Natural killer cell (primary cell): ENCODE measurements at places on chromosomes 5 and 9. TPM values are rescaled to one million over a fixed set of nuclear protein-coding genes. Genes with fewer than 3 reads are reported as not detected.

PLAC8L1 gene
- not detected for total RNA-seq

MARCOL gene
- total RNA-seq, result not detected

PCDHA3 gene
- not detected for total RNA-seq

CBY3 gene
- not detected for total RNA-seq

HRH2 gene
- total RNA-seq, result 1.4 TPM

MED10 gene
- total RNA-seq, result 64.5 TPM

FAM78A gene
- total RNA-seq, result 57.6 TPM

FGF1 gene
- not detected for total RNA-seq

MEIKIN gene
- not detected for total RNA-seq

CATSPER3 gene
- 0.31 TPM for total RNA-seq

PCDHB3 gene
- not detected for total RNA-seq

IFNA2 gene
- total RNA-seq, result not detected

PRUNE2 gene
- total RNA-seq, result not detected

IL13 gene
- total RNA-seq, result not detected

SLC1A1 gene
- not detected for total RNA-seq

DMRT3 gene
- not detected for total RNA-seq

RNF224 gene
- not detected for total RNA-seq

LHX3 gene
- not detected for total RNA-seq

IFNK gene
- not detected for total RNA-seq

IRX2 gene
- not detected for total RNA-seq

RNF208 gene
- total RNA-seq, result 0.93 TPM

WNK2 gene
- not detected for total RNA-seq

FOXD4L4 gene
- not detected for total RNA-seq

CFAP77 gene
- not detected for total RNA-seq

OSTF1 gene
- total RNA-seq, result 187 TPM

TMEFF1 gene
- 0.18 TPM for total RNA-seq

SPINK13 gene
- total RNA-seq, result not detected

IL5 gene
- not detected for total RNA-seq

KDM3B gene
- 82.3 TPM for total RNA-seq

C9orf50 gene
- not detected for total RNA-seq

CEP72 gene
- total RNA-seq, result 12.2 TPM

PCDHGA2 gene
- total RNA-seq, result not detected

PCDHGB6 gene
- 2.1 TPM for total RNA-seq

SAXO1 gene
- not detected for total RNA-seq

GPR150 gene
- 0.63 TPM for total RNA-seq
